ENCODE measurements at places on chromosomes 2 and 18. TPM values are rescaled to one million over a fixed set of nuclear protein-coding genes. Genes with fewer than 3 reads are reported as not detected.

Gene EEF1B2
- 1,069 TPM for polyA plus RNA-seq

- no peak for DNase-seq
Measured at GRCh38 chr2:119247844-119248271, 24.2 kb downstream of the STEAP3 start.

Gene INHBB
- polyA plus RNA-seq = 0.89 TPM

DNA sequence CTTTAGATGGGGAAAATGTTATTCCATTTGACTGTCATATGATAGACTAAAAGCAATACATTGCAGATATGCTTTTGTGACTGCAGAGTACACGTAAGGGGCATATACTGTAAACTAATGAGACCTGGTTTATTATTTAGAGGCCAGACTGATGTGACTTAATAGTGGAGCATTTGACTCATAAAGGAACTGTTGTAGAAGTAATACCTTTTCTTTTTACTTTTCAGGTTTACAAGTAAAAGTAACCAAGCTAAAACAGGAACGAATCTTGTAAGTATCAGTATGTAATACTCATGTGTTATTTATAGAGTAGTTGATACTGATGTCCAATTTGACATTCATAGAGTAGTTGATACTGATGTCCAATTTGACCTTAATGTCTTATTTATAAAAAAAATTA lies 13.1 kb downstream of the RBBP8 start:
- DNase-seq = no peak

DNA sequence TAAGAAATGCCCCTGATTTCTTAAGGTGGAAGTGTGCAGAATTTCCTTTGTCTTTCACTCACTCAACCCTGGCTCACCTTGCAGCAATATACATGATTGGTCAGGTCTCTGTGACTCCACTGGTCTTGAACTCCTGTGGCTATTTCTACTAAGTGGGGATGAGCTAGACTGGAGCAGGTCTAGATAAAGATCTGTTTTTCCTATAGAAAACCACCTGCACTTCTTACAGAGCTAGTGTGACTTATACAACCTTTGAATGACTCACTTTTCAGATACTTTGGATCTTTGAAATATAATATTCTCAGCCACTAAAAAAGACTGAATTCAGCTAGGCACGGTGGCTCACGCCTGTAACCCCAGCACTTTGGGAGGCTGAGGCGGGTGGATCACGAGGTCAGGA lies 98.5 kb upstream of the KCTD1 start:
- DNase-seq = no peak

DNA sequence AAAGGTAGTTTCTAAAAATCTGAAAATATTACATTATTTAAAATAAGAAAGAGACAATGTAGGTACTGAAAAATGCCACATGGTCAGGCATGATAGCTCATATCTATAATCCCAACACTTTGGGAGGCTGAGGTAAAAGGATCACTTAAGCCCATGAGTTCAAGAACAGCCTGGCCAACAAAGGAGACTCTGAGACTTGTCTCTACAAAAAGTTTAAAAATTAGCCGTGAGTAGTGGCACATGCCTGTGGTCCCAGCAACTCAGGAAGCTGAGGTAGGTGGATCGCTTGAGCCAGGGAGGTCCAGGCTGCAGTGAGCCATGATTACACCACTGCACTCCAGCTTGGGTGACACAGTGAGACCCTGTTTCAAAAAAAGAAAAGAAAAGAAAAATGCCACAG lies 21.8 kb downstream of the ATAD2B start:
- no peak for DNase-seq

Gene SERPINB12
- polyA plus RNA-seq = 0.53 TPM

- DNase-seq = no peak
Measured at GRCh38 chr2:182868054-182868796, 1.8 kb upstream of the FRZB start.

Gene STK17B
- polyA plus RNA-seq = 5.8 TPM

Gene SIGLEC15
- polyA plus RNA-seq = 0.28 TPM

DNA sequence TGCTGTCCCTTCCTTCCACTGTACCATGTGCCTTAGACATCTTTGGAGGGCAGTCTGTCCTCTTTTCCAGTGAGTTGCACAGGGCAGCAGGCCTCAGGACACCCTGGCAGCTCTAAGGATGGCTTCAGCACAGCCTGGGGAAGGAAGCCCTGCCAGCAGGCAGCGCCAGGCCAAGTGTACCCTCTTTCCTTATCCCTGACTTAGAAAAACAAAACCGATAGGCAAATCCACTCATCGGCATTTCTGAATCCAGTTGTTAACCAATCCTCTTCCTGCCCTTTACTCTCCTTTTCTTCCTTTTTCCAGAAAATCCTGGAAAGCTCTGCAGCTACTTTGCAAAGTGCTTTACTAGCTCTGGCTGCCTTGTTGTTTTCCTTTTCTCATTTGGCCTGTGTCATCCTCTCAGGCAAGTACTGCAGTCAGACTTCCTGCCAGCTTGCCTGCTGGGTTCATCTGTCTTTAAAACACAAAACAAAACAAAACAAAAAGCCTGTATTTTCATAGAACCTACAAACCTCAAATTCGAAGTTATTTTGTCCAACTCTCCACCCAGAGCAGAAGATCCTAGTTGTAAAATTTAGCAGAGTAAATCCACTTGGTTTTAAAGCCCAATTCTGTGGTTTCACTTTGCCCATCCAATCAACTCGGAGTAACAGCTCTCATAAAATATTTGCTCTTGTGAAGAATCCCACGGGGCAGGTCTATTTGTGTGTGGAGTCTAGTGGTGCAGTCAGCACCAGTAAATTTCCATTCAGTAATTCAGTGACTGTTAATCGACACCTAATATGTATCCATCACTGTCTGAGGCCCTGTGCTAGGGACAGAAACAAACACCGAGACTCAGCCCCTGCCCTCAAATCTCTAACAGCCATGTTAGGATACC lies 45.2 kb downstream of the PCBP1 start:
- DNase-seq = peak; percentile 86

Gene FEV
- not detected for polyA plus RNA-seq

DNA sequence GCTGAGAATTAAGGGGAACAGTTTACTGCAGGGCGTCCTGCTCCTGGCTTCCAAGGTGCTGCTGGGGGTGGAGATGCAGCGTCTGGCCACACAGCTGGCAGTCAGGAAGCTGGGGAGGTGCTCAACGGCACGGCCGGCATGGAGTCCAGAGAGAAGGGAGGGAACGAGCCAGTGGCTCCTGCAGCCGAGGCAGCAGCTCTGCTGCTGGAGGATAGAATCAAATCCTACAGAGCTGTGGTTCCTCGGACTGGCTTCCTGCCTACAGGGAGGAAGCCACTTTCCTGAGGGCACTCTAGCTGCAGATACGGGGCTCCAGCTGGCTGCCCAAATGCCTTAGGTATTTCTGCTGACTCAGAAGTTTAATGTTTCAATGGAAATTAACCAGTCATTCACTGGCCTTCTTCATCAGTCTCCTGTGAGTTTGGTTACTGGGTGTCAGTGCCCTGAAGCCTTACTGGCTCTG lies 266.3 kb downstream of the TWIST2 start:
- no peak for DNase-seq

DNA sequence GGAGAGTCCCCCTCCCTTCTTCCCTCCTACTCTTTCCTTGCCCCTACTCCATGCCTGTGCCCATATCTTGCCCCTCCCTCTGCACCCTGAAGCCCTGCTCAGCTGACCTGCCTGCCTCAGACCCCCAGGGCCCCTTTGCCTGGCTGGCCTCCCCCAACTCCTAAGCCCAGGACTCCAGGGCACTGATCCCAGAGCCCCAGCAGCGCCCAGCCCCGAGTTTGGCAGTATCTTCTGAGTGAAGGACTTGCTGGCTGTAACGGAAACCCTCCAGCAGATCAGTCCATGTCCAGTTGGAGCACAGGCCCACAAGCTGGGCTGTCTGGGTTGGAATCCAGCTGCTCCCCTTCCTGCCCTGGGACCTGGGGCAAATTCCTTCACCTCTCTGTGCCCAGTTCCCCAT lies 46.0 kb downstream of the MCFD2 start:
- no peak for DNase-seq

Gene SLC23A3
- 1.3 TPM for polyA plus RNA-seq

GRCh38 chr18:60339018-60339417 lies 33.6 kb downstream of the MC4R start:
- DNase-seq = no peak

Gene CFAP210
- polyA plus RNA-seq = 0.33 TPM

GRCh38 chr2:136407952-136408318 lies 290.0 kb upstream of the CXCR4 start:
- no peak for DNase-seq

GRCh38 chr2:148590612-148591011 lies 53.9 kb upstream of the EPC2 start:
- no peak for DNase-seq

Gene CD8B
- polyA plus RNA-seq = 0.25 TPM

Gene SNORC
- polyA plus RNA-seq = 1.4 TPM

DNA sequence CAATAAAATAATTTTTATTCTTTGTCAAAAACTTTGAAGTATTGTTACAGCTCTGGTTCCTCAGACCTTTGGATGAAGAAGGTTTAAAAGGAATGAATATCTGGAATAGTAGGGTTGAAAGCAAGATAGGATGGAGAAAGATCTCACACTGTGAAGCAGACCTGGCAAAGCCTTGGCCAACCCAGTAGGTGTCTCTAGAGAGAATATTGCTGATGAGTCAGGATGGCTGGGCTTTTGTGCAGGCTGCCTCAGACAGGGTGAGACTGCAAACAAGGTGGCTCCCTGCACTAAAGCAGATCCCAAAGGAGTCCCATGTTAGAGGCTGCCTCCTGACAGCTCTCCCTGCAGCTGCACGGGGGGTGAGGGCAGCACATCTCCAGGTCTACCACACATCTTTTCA lies 226.0 kb upstream of the ITGA4 start:
- no peak for DNase-seq

Gene KIAA2012
- polyA plus RNA-seq = 0.37 TPM

DNA sequence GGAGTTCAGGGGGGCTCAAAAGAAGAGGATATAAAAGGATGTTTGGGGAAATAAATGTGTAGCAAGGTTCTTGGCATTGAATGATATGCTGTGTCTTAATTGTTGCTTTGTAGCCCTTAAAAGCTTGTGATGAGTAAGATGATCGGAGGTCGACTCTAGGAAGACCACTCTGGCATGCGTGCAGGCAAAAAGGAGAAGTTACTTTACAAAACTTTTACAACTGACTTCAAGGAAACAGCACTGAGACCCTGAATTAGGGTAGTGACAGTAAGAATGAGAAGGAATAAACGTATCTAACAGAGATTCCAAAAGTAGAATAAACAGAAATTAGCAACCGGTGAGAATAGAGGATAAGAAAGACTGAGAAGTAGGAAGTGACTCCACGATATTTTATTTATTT lies 228.7 kb upstream of the TANK start:
- no peak for DNase-seq

Gene FIGN
- 2.0 TPM for polyA plus RNA-seq

DNA sequence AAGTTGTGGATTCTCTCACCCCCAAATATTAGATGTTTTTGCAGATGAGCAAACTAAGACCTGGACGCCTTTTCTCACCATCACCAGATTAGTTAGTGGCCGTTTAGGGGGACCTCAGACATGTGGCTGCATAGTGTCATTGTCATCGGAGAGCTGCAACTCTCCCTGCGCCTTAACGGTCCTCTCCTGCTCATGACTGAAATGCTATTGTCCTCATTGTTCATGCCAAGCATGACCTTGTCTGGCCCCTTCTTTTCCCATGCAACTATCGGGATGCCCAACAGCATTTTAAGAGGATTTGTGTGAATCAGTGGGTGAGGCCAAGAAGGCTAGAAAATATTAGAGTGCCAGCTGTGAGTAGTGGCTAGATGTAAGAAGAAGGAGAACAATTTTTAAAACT lies 174.2 kb downstream of the SOCS6 start:
- DNase-seq = no peak

DNA sequence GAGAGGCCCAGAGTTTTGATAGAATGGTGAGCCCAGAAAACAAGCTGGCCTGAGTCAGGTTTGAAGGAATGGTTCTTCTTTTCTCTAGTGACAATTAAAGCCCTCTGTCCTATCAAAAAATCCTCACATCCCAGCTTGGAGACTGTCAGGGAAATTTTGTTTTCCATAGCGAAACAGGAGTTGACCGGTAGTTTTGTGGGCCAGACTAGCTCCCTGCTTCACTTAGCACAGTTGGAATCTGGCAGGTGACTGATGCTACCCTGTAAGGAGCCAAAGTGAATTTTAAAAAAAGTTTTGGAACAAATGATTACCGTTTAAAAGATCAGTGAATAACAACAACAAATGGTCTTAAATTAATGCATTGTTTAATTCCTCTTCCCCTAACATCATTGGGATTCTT lies 6.7 kb downstream of the NAB1 start:
- DNase-seq = no peak

- DNase-seq = no peak
Measured at GRCh38 chr2:32342801-32343200, 14.0 kb upstream of the BIRC6 start.

Gene EPAS1
- polyA plus RNA-seq = 29.6 TPM

DNA sequence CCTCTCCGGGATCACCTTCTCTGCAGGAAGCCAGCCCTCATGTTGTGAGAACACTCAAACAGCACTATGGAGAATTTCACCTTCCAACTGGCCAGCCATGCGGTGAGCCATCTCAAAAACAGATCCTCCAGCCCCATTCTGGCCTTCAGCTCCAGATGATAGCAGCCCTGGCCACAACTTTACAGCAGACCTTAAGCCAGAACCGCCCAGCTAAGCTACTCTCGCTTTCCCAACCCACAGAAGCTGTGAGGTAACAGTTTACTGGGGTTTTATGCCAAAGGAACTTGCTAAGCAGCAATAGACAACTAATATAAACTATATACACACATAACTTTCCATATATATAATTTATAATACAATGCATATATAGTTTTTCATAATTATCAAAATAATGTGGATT lies 11.6 kb upstream of the PTPN4 start:
- DNase-seq = no peak

DNA sequence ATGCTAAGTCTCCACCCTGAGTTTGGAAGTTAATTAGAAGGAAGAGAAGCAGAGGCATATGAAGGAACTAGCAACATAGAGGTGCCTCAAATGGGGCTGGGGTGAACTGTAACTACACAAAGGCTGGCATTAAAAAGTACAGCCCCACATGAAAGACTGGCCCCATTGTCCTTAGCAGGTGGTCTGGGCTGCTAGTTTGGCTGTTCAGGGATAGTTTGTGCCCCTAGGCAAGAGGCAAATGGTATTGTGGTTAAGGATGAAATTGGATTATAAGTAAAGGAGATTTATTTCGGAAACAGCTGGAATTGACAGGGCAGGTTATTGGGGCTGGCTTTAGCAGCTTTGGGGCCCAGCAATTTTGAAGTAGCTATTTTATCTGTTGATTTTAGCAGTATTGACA lies 365.7 kb upstream of the TNP1 start:
- DNase-seq = no peak

GRCh38 chr18:31064130-31064529 lies 21.6 kb upstream of the DSC3 start:
- DNase-seq = no peak

- no peak for DNase-seq
Measured at GRCh38 chr2:21372654-21373053, 248.9 kb downstream of the TDRD15 start.

GRCh38 chr2:11701751-11702301 lies 31.8 kb upstream of the NTSR2 start:
- DNase-seq = no peak

DNA sequence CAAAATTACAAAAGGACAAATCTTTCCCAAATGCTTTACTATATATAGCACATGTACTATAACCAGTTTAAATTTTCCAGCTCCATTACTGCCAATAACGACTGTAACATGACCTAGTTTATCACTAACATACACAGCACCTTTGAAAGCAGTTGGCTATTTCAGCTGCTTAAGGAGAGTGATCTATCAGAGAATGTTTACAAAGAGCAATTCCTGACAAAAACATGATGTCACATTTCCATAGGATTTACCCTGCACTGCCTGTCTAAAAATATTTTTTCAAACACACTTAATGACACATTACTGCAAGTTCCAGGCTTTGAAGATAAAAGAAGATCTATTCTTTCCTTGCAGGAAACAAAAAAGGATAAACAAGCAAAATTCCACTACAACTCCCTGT lies 40.6 kb downstream of the ZNF516 start:
- no peak for DNase-seq

Gene EML4
- polyA plus RNA-seq = 31.7 TPM

Gene NFATC1
- polyA plus RNA-seq = 10.2 TPM
